Stimulated activated CD4-positive, alpha-beta T cell treated with anti-CD3 and anti-CD28 coated beads, TNF-alpha, amount 100 ng/mL, for 1 hour (primary cell): ENCODE measurements at places on chromosomes 13 and 19.

- no peak for DNase-seq
These were observed 3.6 kb upstream of the KMT5C start for GRCh38 chr19:55336101-55336500.

- no peak for DNase-seq
These were observed 4.1 kb downstream of the DAZAP1 start for GRCh38 chr19:1411255-1412191.

- DNase-seq, result no peak
These were observed 28.0 kb upstream of the UFM1 start for GRCh38 chr13:38321654-38322053.

GRCh38 chr19:34033880-34034279 lies 138.4 kb upstream of the LSM14A start:
- DNase-seq, result no peak

DNA sequence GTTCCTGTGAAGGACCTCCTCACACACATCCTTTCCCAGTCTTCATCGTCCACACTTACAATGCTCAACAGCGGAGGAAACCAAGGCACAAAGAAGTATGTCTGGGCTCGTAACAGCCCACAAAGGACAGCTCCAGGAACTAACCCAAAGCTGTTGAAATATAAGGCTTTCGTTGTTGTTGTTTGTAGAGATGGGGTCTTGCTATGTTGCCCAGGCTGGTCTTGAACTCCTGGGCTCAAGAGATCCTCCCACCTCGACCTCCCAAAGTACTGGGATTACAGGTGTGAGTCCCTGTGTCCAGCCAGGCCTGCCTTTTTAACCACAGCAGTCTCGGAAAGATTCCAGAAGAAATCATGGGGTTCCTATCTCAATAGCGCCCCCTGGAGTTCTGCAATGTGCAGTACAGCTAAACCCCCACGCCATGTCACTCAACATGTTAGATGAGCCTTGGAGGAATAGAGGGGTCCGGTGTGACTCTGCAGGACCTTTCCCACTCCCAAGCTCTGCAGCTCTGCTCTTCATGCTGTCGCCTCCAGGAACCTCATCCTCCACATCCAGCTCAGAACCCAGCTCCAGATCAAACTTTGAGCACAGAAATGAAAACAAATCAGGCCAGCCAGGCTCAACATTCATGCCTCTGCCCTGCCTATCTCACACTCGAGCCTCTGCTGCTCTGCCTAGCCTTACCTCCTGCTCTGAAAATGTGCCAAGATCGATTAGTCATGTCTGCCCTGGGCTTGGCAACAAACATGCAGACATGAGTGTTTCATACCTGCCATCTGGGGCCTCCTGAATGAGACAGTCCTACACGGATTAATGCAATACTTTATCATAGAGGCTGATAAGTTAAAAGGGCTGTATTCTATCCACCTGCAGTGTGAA lies 7.5 kb downstream of the PLA2G4C start:
- DNase-seq, result no peak

- no peak for DNase-seq
These were observed 1527.1 kb upstream of the PRR20A start for GRCh38 chr13:55613429-55614187.

DNA sequence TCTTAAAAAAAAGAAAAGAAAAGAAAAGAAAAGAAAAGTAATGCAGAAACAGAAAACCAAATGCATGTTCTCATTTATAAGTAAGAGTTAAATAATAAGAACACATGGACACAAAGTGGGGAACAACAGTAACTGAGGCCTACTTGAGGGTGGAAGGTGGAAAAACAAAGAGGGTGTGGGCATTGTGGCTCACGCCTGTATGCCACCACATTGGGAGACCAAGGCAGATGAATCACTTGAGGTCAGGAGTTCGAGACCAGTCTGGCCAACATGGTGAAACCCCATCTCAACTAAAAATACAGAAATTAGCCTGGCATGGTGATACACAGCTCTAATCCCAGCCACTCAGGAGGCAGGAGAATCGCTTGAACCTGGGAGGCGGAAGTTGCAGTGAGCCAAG lies 8.1 kb downstream of the ZNF708 start:
- no peak for DNase-seq

DNA sequence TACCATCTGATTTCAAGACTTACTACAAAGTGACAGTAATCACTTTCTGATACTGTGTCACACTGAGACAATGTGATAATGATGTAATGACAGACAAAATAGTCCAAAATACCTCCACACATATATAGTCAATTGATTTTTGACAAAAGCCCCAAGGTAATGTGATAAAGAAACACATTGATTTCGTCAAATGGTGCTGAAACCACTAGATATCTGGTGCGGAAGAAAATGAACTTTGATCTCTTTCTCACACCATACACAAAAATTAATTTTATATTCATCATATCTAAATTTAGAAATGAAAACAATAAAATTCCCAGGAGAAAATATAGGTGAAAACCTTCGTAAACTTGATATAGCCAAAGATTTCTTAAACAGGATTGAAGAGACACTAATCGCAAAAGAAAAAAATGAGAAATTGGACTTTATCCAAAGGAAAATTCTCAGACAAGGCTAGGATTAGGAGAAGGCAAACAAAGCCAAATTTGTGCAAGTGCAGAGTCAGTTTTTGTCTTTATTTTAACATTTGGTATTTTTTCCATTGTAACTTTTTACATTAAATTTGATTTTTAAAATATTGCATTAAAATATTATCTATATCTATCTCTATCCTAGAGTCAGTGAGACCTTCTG lies 739.9 kb downstream of the DIAPH3 start:
- DNase-seq, result no peak

GRCh38 chr19:55369653-55370304 lies 484 bp downstream of the IL11 start:
- DNase-seq, result no peak

DNA sequence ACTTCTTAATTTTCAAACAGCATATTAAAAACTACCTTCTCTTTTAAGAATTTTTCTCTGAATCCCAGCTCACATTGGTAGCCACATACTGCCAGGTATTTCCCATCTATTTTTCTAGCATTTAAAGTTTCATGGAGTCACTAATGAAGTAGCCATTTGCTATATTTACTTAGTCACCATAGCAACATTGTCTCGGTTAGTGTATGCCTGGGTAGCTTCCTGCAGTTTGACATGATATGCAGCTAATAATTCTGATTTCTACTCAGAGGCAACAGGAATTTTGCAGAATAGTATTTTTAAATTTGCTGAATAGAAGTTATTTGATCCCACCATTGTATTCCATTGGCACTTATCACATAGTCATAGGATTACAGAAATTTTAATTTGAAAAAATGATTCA lies 30.9 kb upstream of the KCTD4 start:
- DNase-seq, result no peak

DNA sequence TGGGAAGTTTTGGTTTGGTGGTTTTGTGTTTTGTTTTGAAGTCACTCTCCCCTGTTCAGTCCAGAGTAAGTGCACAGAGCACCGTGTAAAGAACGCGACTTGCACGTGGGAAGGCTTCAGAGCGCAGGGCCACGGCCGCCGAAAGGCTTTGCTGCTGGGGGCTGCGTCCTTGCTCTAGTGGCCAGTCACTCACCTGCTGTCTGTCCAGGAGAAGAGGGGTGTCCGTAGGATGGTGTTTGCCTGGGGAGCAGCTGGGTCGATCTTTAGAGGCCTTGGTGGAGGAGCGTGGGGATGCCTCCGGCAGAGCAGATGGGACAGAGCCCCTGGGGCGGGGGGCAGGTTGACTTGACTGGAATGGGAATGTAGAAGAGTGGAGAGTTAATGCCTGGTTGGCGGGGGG lies 116.6 kb upstream of the MCF2L start:
- no peak for DNase-seq

GRCh38 chr19:33022472-33023116 lies 42.1 kb downstream of the RHPN2 start:
- DNase-seq, result no peak

GRCh38 chr19:17405250-17406045 lies at the start of gene BST2:
TSS of gene BST2 (minus strand) at chr19:17405630. CDS start at chr19:17405575, 55 bp downstream.
- no peak for DNase-seq

GRCh38 chr13:74103970-74104555 lies 30.1 kb downstream of the KLF12 start:
- DNase-seq, result no peak

DNA sequence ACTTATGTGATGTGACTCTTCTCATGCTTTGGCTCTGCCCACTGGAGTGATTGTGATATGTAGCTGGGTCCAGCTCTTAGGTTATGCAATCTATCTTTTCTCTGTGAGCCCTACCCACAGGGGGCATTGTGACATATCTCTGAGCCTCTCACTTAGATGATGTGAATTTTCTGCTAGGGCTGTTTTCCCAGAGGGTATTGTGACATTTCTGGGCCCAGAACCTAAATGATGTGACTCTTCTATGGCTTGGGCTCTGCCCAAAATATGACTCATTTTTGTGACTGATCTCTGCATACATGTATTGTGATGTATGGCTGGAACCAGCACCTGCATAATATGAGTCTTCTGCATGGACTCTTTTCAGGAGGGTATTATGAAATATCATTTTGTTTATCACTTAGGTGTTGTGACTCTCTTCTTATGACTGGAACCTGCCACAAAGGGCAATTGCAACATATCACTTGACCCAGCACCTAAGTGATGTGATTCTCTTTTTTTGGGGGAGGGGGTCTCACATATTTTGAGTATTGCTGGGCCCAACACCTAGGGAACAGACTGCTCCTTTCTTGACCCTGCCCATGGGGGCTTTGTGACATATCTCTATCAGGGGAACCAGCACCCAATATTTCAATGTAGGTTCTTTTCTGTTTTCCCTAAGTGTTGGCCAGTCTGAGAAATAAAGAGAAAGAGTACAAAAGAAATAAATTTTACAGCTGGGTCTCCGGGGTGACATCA lies 12.1 kb upstream of the ZNF254 start:
- no peak for DNase-seq

GRCh38 chr13:39414339-39414738 lies 188.7 kb downstream of the LHFPL6 start:
- DNase-seq, result no peak

GRCh38 chr13:43515531-43515930 lies 271.2 kb downstream of the ENOX1 start:
- no peak for DNase-seq

DNA sequence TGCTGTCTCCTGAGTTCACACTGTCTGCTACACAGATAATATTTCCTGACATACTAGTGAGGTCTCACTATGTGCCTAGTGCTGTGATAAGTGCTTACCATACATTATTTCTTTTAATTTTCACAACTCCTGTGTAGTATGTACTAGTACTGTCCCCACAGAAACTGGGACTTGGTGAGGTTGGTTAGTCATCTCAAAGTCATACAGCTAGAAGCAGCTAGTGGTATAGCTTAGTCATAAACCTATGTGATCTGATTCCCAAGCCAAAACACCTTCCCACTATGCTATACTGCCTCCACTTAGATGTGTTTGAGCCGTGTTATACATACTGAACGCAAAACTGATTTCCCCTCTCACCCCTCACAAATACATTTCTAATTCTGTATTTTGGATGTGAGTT lies 10.5 kb downstream of the MTMR6 start:
- no peak for DNase-seq

GRCh38 chr19:55581823-55582223 lies 1.2 kb upstream of the ZNF579 start:
- DNase-seq, result no peak

GRCh38 chr13:71316792-71317363 lies 550.1 kb downstream of the DACH1 start:
- DNase-seq, result no peak

- DNase-seq, result no peak
These were observed 648.5 kb downstream of the PCDH9 start for GRCh38 chr13:66581675-66582074.

- no peak for DNase-seq
These were observed 2.8 kb downstream of the GRIN2D start for GRCh38 chr19:48396016-48396823.

GRCh38 chr19:28898249-28898648 lies 314.7 kb downstream of the UQCRFS1 start:
- no peak for DNase-seq

GRCh38 chr19:5977785-5978605 lies at the start of gene RANBP3:
TSS of gene RANBP3 (minus strand) at chr19:5978140. CDS start at chr19:5978082, 58 bp downstream.
- peak; percentile 98 for DNase-seq

DNA sequence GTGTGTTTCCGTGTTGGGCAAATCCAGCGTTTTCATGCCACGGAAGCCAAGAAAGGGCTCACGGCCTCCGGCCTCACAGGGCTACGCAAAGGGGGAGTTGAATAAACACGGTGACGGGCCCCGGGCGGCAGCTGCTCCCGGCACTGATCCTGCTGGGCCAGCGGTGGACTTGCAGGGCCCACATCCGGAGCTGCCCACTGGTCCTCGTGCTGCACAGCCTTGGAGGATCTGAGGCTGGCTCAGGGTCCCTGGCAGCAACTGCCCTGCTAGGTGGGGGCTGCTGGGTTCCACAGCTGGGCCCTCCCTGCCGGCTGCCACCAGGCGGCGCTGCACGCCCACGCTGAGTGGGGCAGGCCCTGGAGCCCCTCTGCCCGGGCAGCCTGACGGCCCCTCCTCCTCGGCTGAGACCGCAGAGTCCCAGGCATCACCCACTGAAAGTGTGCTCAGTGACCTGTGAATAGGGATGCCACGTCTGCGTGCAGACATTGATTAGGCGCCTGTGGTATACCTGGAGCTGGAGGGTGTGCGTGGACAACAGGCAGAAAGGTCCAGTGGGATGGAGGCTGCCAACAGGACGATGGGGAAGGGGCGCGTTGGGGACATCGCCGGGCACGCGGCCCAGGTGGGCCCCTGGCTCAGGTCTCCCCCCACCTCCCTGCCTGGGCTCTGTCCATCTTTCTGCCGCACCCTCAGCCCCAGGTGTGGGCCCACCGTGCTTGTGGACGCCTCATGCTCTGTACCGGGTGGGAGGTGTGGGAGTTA lies 5.3 kb upstream of the HCN2 start:
- peak; percentile 57 for DNase-seq

- no peak for DNase-seq
These were observed 22.6 kb downstream of the ELF1 start for GRCh38 chr13:40996426-40997092.

DNA sequence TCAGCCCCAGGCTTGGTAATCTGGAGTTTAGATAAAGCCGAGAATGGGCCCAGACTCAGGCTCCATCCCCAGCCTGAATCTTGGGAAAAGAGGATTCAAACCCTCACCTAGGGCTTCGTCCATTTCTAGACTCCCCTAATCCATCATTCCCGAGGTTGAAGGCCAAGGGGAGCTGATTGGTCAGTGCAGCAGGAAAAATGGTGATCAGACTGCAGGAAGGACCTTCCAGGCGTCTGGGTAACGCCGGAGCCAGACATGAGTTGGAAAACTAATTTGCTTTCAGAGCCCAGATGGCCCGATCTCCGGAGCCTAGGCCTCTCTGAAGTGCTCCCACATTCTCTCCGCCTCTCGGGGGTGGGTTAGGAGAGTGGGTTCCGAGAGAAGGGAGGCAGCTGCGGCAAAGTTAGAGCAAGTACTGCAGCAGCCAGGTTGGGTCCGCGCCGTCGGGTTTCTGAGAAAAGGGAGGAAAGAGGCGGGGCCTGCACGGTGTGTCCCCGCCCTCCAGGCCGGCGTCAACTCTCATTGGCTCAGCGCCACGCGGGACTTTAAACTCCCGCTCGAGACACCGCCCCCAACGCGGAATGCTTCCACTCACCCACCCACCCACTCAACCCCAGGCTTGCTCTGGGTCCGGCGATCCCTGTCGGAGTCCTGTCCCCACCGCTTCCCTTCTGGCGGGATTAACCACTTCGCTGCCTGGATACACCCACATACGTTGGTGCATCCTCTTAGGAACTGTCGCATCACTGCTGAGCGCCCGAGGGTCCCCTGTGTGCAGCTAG lies 788 bp upstream of the RTBDN start:
- no peak for DNase-seq
